ENCODE measurements at places on chromosomes 16 and 17. TPM values are rescaled to one million over a fixed set of nuclear protein-coding genes. Genes with fewer than 3 reads are reported as not detected.
A peak's percentile ranks its signal among the peaks of the same experiment; 100 is the strongest.

- DNase-seq = no peak
Observed at GRCh38 chr16:2019518-2019920, at the start of gene NPW. Gene NPW, plus strand, starts transcription at chr16:2019785.

GRCh38 chr17:70702683-70703255 is 533.4 kb downstream of the KCNJ2 start:
- DNase-seq = no peak

Gene RGS9
- total RNA-seq = 6.9 TPM

GRCh38 chr16:27402964-27403600 is 1.1 kb downstream of the IL21R start:
- DNase-seq = no peak

Gene CD19
- total RNA-seq = not detected

- DNase-seq = peak; percentile 71
Observed at GRCh38 chr16:85514598-85515318, 98.4 kb upstream of the GSE1 start.

- no peak for DNase-seq
Observed at GRCh38 chr16:85138073-85138824, 26.0 kb upstream of the CIBAR2 start.

Data from breast epithelium (tissue), 4 donors.